Esophagus muscularis mucosa (tissue), 4 donors: ENCODE measurements at places on chromosomes 16 and 17. TPM values are rescaled to one million over a fixed set of nuclear protein-coding genes. Genes with fewer than 3 reads are reported as not detected.

Gene POLG2
- total RNA-seq: 3.3 TPM

Gene HEATR9
- total RNA-seq: not detected

Gene ABCA6
- 48.9 TPM for total RNA-seq

Gene ZNF778
- total RNA-seq: 11.2 TPM

Gene ZNF385C
- 0.39 TPM for total RNA-seq

DNA sequence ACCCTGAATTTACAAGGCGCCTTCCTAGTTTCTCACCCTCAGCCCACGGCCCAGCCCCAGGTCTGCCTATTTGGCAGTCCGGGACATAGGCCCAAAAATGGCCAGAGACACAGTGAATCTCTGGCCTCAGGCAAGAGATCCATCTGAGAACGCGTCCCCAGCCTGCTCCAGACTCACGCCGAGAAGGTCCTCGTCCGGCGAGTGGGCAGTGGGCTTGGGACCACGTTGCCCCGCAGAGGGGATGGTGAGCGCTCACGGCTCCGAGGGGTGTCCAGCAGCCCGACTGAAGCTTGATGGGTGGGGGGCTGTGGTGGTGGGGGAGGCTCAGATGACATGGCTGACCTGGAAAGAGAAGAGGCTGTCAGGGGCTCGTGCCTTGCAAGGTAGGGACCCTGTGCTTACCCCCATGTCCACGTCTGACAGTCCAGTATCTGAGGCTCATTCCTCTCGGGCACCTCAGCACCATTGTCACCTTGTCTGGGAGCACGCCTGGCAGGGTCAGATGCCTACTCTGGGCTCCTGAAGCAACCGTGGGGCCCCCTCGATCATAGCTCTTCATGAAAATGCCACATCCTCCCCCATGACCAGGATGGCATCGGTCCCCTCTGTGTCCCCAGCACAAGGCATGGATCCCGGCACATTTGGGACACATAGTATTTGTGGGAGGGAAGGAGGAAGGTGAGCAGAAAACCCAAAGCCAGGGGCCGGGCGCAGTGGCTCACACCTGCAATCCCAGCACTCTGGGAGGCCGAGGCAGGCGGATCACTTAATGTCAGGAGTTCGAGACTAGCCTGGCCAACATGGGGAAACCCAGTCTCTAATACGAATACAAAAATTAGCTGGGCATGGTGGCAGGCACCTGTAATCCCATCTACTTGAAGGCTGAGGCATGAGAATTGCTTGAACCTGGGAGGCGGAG lies 9.6 kb downstream of the CARHSP1 start:
- H3K4me1 ChIP-seq: peaks cover 74% of the 10 kb centered on the region
- peaks cover 45% of the 10 kb centered on the region for H3K36me3 ChIP-seq
- no peak overlapping the region for H3K4me3 ChIP-seq
- H3K27me3 ChIP-seq: no peaks in the 10 kb centered on the region
- H3K27ac ChIP-seq: peak overlapping the region; percentile 60

GRCh38 chr16:19698480-19699465 lies 19.3 kb downstream of the KNOP1 start:
- peaks cover 23% of the 10 kb centered on the region for H3K36me3 ChIP-seq
- no peaks in the 10 kb centered on the region for H3K27me3 ChIP-seq
- DNase-seq: no peak
- peaks cover 55% of the 10 kb centered on the region for H3K4me1 ChIP-seq
- H3K4me3 ChIP-seq: no peak overlapping the region

GRCh38 chr16:85425074-85425662 lies 188.0 kb upstream of the GSE1 start:
- no peaks in the 10 kb centered on the region for H3K36me3 ChIP-seq
- no peak overlapping the region for H3K27ac ChIP-seq
- DNase-seq: no peak
- no peaks in the 10 kb centered on the region for H3K27me3 ChIP-seq
- peaks cover 27% of the 10 kb centered on the region for H3K4me1 ChIP-seq
- H3K4me3 ChIP-seq: no peak overlapping the region

- H3K4me1 ChIP-seq: peaks cover 94% of the 10 kb centered on the region
- H3K36me3 ChIP-seq: peaks cover 69% of the 10 kb centered on the region
- H3K4me3 ChIP-seq: peak overlapping the region; percentile 1
Observed at GRCh38 chr17:15255713-15256454, 9.2 kb downstream of the PMP22 start.

- H3K4me3 ChIP-seq: no peak overlapping the region
- peaks cover 44% of the 10 kb centered on the region for H3K4me1 ChIP-seq
- no peaks in the 10 kb centered on the region for H3K27me3 ChIP-seq
- H3K36me3 ChIP-seq: peaks cover 7% of the 10 kb centered on the region
Observed at GRCh38 chr17:64339516-64340490, 50.9 kb downstream of the PECAM1 start.

DNA sequence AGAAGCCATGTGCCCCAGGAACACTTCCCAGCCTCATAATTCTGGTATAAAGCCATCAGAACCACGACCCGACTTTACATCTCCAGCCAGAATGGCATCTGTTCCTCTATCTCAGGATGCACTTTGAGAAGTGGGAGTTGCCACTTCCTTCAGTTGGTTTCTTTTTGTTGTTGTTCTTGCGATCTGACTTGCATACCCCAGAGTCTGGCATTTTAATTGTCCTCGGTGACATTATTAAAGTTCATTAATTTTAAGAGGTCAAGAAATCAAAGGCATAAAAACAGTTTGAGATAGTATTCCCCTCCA lies 13.5 kb downstream of the MARCHF10 start:
- H3K27ac ChIP-seq: no peak overlapping the region
- DNase-seq: no peak
- H3K27me3 ChIP-seq: no peaks in the 10 kb centered on the region
- H3K4me1 ChIP-seq: no peaks in the 10 kb centered on the region
- no peak overlapping the region for H3K4me3 ChIP-seq

DNA sequence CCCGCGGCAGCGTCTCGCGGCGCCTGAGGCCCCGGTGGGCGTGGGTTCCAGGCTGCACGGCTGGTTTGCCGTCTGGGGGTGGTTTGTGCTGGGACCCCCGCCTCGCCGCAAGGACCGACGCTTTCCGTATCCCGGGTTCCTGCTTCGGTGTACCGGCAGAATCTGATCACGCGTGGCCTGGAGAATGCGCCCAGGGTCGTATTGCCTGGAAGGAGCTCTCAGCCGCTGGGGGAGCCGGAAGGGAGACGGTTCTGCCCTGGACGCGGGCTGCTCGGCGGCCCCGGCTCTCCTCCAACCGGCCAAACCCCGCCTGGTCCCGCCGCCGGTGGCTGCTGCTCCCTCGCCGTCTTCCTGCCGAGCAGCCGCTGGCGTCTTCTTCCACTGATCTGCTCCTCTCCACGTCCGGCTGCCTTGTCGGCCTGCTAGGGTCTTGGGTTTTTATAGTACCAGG lies 39.8 kb downstream of the ZNF778 start:
- H3K4me3 ChIP-seq: peak overlapping the region; percentile 39
- no peak for DNase-seq
- no peaks in the 10 kb centered on the region for H3K36me3 ChIP-seq
- peaks cover 9% of the 10 kb centered on the region for H3K4me1 ChIP-seq

DNA sequence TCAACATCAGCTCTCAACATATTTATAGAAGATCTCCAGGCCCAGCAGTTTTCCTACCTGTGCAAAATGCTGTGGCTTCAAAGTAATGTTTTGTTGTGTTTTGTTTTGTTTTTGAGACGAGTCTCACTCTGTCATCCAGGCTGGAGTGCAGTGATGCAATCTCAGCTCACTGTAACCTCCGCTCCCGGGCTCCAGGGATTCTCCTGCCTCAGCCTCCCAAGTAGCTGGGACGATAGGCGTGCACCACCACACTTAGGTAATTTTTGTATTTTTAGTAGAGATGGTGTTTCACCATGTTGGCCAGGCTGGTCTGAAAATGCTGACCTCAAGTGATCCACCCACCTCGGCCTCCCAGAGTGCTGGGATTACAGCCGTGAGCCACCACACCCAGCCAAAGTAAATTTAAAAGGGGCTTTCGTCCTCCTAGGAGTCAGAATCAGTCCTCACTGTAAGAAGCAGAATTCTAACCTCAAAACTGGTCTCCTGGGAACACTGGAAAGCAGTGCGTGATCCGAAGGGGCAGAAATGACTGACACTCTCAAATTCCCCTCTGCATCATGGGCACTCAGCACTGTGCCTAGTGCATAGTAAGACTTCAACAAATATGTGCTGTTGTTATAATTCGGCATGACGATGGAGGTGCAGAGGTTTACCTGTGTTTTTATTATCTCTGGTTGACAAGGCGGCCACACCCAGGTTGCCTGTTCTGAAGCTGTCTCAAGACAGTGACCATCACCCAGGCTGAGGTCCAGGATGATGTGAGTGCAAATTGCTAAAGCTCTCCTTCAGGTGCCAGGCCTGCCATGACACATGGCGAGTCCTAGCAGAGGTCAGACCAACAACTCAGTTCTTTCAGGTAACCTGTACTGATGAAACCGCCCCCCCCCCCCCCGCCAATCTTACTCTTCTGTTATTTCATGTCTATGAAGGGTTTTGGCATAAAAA lies 59.8 kb downstream of the ADCY9 start:
- H3K4me1 ChIP-seq: peaks cover 31% of the 10 kb centered on the region
- no peak overlapping the region for H3K4me3 ChIP-seq
- DNase-seq: no peak
- H3K27me3 ChIP-seq: no peaks in the 10 kb centered on the region
- H3K27ac ChIP-seq: no peak overlapping the region
- H3K36me3 ChIP-seq: no peaks in the 10 kb centered on the region

DNA sequence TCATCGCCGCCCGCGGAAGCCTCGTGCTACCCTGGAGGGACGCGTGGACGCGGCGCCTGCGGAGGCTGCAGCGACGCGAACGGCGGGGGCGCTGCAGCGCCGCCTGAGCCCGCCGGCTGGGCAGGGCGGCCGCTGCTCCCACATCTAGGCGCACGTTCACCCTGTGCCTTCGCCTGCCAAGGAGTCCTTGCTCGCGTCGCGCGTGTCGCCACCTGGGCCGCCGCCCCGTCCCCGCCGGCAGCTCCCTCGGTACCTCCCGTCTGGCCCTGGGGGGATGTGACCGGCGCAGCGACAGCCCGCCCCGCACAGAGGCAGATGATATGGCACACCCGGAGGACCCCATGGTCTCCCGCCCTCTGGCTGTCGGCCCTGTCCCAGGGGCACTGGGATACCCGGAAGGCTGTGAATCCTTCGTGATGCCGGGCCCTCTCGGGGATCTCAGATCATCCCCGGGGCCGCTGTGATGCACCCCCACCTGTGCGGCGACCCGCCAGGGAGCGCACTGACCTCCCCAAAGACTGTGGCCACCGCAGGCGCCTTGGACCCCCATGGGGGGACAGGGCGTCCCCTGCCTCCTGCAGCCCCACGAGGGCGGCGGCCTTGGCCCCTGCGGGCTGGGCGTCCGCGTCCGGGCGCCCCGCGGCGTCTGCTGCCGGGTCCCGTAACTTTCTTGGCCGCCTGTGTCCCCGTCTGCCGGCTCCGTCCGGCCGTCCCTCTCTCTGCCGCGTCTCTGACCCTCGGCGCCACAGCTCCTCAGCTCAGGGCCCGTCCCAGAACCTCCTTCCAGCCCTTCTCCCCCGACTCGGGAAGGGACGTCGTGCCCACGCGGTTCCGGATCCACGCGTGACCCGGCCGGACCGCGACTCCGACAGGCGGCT lies 689 bp upstream of the TBC1D24 start:
- H3K36me3 ChIP-seq: no peaks in the 10 kb centered on the region
- peak overlapping the region; percentile 84 for H3K4me3 ChIP-seq
- H3K27ac ChIP-seq: peak overlapping the region; percentile 85
- H3K27me3 ChIP-seq: peaks cover 7% of the 10 kb centered on the region

DNA sequence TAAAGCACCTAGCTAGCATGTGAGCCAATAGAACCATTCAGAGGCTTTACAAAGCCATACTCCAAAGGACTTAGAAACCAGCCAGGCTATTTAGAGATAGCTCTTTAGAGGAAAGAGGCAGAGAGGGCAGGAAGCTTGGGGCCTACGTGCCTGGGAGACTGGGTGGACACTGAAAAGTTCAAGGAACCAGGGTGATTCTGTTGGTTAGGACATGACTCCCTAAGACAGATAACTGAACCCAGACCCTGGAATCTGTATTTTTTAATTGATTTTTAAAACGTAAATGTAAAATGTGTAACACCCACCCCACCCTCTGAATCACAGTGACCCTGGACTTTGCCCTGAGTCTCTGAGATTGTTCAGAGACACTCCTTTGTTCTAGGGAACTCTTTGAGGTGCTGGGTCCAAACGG lies 16.1 kb upstream of the GNA13 start:
- peaks cover 20% of the 10 kb centered on the region for H3K4me1 ChIP-seq
- no peak overlapping the region for H3K27ac ChIP-seq
- no peaks in the 10 kb centered on the region for H3K36me3 ChIP-seq
- H3K4me3 ChIP-seq: no peak overlapping the region

- H3K36me3 ChIP-seq: no peaks in the 10 kb centered on the region
- no peak overlapping the region for H3K27ac ChIP-seq
- no peak for DNase-seq
- H3K4me1 ChIP-seq: no peaks in the 10 kb centered on the region
- no peaks in the 10 kb centered on the region for H3K27me3 ChIP-seq
- no peak overlapping the region for H3K4me3 ChIP-seq
Observed at GRCh38 chr17:32625971-32626370, 139.2 kb downstream of the CDK5R1 start.

DNA sequence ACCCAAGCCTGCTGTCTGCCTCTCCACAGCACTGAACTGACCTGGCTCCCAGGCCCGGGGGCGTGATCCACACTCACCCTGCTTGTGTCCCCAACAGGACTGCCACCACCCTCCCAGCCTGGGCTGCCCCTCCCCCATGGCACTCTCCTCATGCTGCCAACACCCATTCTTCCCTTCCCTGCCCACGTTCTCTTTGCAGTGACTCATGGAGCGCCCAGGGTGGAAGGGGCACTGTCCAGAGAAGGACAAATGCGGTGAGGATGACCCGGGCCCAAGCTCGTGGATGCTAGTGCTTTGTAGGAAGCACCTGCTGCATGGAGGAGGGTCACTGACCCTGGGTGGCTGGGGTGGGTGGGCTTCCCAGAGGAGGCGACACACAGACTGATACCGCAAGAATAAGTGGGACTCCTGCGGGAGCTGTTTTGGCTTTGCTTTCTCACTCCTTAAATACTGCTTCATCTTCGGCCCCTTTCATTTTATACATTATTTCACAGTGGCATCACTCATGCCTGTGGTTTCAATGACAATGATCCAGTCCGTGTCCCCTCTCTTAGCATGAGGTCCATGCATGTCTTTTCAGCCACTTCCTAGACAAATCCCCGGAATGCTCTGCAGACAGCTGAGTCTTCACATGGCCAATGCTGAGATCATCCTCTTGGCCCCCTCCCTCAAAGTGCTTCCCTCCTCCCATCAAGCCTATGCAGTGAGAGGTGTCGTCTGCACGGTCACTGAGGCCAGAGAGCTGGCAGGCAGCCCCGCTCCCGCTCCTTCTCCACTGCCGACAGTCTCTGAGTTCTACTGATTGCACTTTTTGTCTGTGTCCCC lies 17.6 kb downstream of the CDK5R1 start:
- DNase-seq: no peak
- no peak overlapping the region for H3K27ac ChIP-seq
- no peak overlapping the region for H3K4me3 ChIP-seq
- no peaks in the 10 kb centered on the region for H3K27me3 ChIP-seq

- H3K4me1 ChIP-seq: no peaks in the 10 kb centered on the region
- H3K27me3 ChIP-seq: no peaks in the 10 kb centered on the region
- no peaks in the 10 kb centered on the region for H3K36me3 ChIP-seq
- H3K27ac ChIP-seq: no peak overlapping the region
- no peak overlapping the region for H3K4me3 ChIP-seq
Observed at GRCh38 chr16:58970775-58971174, 236.7 kb upstream of the GOT2 start.

GRCh38 chr16:87806261-87806640 lies 40.5 kb upstream of the KLHDC4 start:
- DNase-seq: no peak

- peaks cover 84% of the 10 kb centered on the region for H3K27me3 ChIP-seq
- H3K36me3 ChIP-seq: no peaks in the 10 kb centered on the region
- H3K4me1 ChIP-seq: no peaks in the 10 kb centered on the region
- H3K4me3 ChIP-seq: no peak overlapping the region
Observed at GRCh38 chr16:2817340-2818271, 569 bp downstream of the PRSS21 start.
